ENCODE measurements at places on chromosomes 4 and X. TPM values are rescaled to one million over a fixed set of nuclear protein-coding genes. Genes with fewer than 3 reads are reported as not detected.

Gene XAGE2
- not detected for total RNA-seq

Gene MAGEA12
- total RNA-seq = not detected

Gene ARHGAP36
- not detected for total RNA-seq

Gene GABRE
- total RNA-seq = 18.1 TPM

Gene PRSS12
- not detected for total RNA-seq

Gene PDZD4
- total RNA-seq = 15.4 TPM

Gene FAM53A
- total RNA-seq = 1.9 TPM

DNA sequence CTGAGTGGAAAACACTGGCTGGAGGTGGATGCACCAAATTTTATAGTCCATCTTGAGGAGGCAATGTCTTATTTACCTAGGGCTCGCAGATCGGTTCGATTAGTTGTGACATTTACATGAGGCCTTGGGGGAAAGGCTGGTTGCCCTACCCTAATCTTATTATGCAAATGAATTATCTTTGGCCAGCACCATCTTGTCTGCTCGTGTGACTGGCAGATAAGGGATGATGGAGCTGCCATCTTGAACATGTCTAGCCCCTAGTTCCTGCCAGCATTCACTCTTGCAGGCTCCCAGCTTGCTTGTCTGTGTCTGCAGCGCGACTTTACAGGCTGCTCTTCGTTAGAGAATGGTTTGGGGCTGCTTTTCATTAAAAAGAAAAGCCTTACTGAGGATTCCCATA, 61.9 kb downstream of the SEC24B start:
- no peak for DNase-seq

DNA sequence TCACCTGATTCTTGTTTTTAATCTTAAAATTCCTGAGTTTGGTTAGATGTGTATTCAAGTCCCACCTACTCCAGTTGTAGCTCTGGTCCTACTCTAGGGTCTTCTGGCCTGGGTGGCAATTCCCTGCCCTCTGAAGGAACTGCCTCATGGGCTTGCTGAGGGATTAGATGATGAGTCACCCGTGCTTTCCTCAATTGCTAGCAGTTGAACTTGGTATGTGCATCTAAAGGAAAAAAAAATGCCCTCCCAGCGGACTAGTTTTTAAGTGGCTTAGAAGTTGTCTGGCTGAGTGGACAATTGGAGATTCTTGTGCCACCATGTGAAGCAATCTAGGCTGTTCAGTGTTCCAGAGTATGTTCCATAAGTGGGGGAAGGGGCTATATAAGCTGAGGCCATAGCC, 127.0 kb downstream of the CCNG2 start:
- no peak for DNase-seq

DNA sequence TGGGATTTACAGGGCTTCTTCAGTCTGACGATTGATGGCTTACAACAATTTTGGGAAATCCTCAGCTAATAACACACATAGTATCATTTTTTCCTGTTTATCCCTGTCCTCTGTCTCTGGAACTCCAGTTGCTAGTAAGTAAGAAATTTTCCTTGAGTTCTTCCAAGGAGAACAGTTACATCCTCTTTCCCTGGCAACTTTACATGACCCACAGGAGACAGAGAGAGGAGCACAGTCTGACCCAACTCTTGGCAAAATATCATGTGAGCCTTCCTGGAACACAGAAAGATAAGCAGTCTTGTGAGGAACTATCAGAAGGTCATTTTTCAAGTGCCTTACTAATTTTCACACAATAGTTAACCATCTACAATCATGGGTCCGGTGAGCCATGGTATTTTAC, 578.7 kb upstream of the PABPC4L start:
- no peak for DNase-seq

- DNase-seq = no peak
These were observed 117.0 kb downstream of the PCDH7 start for GRCh38 chr4:30837131-30837539.

- DNase-seq = no peak
These were observed 68.7 kb upstream of the TAB3 start for GRCh38 chrX:30957753-30958152.

GRCh38 chrX:53077207-53078197, 4.7 kb upstream of the TSPYL2 start:
- peak; percentile 69 for DNase-seq

GRCh38 chr4:76308548-76308947, 2.0 kb downstream of the STBD1 start:
- no peak for DNase-seq

- DNase-seq = no peak
These were observed 167.7 kb downstream of the NPNT start for GRCh38 chr4:106063009-106063408.

DNA sequence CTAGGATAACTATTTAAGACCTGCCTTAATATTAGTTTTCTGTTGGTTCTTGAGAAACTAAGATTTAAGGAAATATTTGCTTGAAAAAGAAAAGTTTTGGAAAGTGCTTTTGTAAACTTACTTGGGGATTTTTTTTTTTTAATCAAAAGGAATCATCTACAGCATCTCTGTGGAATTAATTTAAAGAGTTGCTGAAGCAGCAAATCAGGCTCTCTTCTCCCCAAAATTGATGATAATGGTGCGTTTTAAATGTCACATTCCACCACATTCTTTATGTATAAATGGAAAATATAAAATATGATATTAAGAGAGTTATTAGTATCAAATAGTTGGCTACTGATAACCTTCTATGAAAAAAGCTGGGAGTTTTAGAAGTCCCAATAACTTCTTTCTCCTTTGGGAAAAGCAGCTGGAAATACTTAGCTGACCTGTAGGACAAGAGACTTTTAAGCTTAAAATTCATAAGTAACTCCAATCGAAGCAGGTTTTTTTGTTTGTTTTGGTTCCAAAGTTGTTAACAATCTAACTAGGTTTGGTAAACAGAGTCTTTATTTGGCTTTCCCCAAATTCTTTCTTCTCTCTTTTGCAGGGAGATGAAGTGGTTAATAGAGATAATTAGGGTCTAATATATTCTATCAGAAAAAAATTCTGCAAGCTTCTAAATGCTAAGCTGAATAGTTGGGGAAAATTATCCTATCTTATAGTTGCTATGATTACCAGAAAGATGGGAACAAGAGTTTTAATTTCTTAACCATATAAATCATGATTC, 4.4 kb downstream of the KLF3 start:
- DNase-seq = no peak

- no peak for DNase-seq
These were observed 320.7 kb upstream of the PCDH7 start for GRCh38 chr4:30399476-30399875.

GRCh38 chrX:103586314-103586646, 965 bp downstream of the TCEAL4 start:
- DNase-seq = no peak

- DNase-seq = peak; percentile 71
These were observed 68.9 kb downstream of the RAB28 start for GRCh38 chr4:13415068-13415785.

GRCh38 chr4:20624793-20625374, 75.4 kb upstream of the PACRGL start:
- no peak for DNase-seq

All from spleen (tissue), 13 donors.